ENCODE measurements at places on chromosomes 11 and 22.

DNA sequence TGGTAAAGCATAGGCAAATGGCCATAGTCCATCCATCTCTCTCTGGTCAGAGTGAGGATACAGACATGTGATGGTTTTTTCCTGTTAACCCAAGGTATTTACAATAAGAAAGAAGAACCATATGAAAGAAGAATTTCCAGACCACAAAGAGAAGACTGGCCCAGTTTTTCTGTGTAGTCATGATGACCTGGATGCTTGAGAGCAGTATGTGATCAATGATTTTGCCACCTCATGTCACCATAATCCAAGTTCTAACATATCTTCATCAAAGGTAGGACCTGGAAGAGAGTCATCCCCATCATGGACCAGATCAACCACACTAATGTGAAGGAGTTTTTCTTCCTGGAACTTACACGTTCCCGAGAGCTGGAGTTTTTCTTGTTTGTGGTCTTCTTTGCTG lies at the start of gene OR4D6:
Gene OR4D6, plus strand, starts transcription at position 301 of the 400 bp plus-strand sequence. Its CDS starts 0 bp downstream, at position 301.
- no peak for DNase-seq

- DNase-seq: no peak
Measured at GRCh38 chr11:109945626-109946321, 147.4 kb upstream of the ZC3H12C start.

- peak; percentile 78 for DNase-seq
Measured at GRCh38 chr11:95556342-95557163, 233.0 kb downstream of the FAM76B start.

GRCh38 chr11:121389651-121390050 lies 62.5 kb upstream of the SORL1 start:
- no peak for DNase-seq

DNA sequence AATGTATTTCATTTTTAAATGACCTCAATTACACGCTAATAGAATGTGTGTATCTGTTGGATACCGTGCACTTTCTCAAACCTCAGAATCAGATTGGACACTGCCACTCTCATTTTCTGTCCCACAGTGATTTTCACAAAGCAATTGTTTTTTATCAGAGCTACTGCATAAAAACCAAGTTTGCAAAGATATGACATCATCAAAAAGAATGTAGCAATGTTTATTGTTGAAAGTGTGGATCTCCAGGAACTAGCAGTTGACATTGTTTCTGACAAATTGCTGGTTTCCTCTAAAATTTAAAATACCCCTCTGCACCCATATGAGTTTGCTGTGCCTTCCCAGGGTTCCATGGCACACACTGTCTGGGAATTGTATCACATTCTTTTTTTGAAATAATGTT lies 362.7 kb upstream of the DDI1 start:
- no peak for DNase-seq

Data from uterus (tissue), 4 donors.